Activated CD8-positive, alpha-beta T cell treated with anti-CD3 and anti-CD28 coated beads, Interleukin-2, amount 10 ng/mL, durations not matched to agents 7 days and 5 days (primary cell): ENCODE measurements at places on chromosomes 4 and X. TPM values are rescaled to one million over a fixed set of nuclear protein-coding genes. Genes with fewer than 3 reads are reported as not detected.

The QDPR gene
- total RNA-seq, result 20.0 TPM

The PRSS48 gene
- not detected for total RNA-seq

- no peak for DNase-seq
Observed at GRCh38 chr4:92307181-92307580, 3.4 kb downstream of the GRID2 start.

- DNase-seq, result no peak
Observed at GRCh38 chr4:48370260-48371134, 29.2 kb downstream of the SLAIN2 start.

- DNase-seq, result no peak
Observed at GRCh38 chr4:1077711-1078477, 35.5 kb downstream of the RNF212 start.

- no peak for DNase-seq
Observed at GRCh38 chrX:153939573-153939972, 4.7 kb upstream of the NAA10 start.
